ENCODE measurements at places on chromosomes 5 and 9.

- DNase-seq = no peak
Observed at GRCh38 chr5:125897089-125897488, 526.1 kb upstream of the GRAMD2B start.

GRCh38 chr9:100427366-100428263, 672 bp downstream of the MSANTD3 start:
- DNase-seq = peak; percentile 21

DNA sequence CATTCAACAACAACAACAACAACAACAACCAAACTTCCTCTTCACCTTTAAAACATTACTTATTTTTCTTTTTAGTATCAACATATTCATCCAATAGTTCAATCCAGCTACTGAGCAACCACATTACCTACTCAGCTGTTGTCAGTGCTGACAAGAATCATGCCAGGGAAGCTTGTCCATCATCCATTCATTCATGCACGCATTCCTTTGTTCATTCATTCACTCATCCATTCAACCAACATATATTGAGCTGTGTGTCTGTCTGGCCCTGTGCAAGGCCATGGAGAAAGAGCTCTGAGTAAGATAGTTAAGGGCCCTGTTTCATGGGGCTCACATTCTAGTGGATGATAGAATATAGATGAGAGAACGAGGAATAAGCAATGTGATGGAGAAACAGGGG, 80.2 kb upstream of the TBC1D2 start:
- no peak for DNase-seq

GRCh38 chr5:135317286-135317685, 81.7 kb downstream of the MACROH2A1 start:
- no peak for DNase-seq

DNA sequence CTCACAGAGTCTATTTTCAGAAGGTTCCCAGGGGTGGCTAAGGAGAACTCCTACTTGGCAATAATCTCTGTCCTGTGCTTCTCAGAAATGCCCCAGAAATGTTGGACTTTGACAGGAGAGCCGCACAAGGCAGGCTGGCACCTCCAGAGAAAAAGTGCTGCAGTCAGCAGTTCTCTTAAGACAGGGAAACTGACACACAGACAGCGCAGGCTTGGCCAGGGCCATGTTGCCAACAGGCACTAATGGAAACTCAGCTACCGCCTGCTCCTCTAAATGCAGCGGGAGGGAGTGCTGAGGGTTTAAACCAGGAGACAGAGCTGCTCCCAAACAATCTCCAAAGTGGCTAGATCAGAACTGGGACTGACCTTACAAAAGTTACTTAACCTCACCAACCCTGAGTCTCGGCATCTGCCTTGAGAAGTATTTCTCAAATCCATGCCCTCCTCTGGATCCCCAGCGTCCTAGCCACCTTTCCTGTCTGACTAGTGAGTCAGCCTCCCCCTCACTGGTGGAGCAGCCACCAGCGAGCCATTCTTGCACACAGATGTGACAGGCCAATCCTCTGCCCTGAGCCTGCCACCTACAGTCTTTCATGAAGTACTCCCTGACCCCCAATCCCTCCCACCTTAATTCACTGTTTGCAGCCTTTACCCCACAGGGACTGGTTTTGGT, 186.4 kb downstream of the CDK5RAP2 start:
- DNase-seq = no peak

- DNase-seq = no peak
Observed at GRCh38 chr9:111992523-111992922, 95.9 kb downstream of the UGCG start.

DNA sequence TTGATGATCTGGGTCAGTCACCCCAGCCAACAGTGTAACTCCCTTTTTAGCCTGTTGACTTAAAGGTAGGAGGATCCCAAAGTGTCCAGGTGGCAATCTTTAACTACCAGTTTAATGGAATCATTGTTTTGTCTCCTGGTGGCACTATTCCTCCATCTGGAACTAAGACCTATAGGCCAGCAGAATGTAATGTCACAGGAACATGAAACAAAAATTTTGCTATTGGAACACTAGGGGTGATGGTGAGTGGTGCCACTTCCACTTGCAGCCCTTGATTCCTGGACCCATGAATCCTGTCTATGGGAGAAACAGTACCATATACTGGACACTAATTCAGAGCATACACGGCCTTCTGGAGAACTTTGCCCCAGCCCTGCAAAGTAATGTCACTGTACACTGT, 219.5 kb upstream of the RASA1 start:
- DNase-seq = no peak

- DNase-seq = no peak
Observed at GRCh38 chr5:113053511-113053995, 77.0 kb downstream of the DCP2 start.

- no peak for DNase-seq
Observed at GRCh38 chr9:35293376-35293964, 131.7 kb downstream of the UNC13B start.

GRCh38 chr5:1512541-1513291, 11.0 kb downstream of the LPCAT1 start:
- DNase-seq = no peak

- no peak for DNase-seq
Observed at GRCh38 chr9:114287763-114288192, 35.1 kb upstream of the ORM1 start.

GRCh38 chr9:131051592-131052517, 42.9 kb downstream of the LAMC3 start:
- DNase-seq = no peak

DNA sequence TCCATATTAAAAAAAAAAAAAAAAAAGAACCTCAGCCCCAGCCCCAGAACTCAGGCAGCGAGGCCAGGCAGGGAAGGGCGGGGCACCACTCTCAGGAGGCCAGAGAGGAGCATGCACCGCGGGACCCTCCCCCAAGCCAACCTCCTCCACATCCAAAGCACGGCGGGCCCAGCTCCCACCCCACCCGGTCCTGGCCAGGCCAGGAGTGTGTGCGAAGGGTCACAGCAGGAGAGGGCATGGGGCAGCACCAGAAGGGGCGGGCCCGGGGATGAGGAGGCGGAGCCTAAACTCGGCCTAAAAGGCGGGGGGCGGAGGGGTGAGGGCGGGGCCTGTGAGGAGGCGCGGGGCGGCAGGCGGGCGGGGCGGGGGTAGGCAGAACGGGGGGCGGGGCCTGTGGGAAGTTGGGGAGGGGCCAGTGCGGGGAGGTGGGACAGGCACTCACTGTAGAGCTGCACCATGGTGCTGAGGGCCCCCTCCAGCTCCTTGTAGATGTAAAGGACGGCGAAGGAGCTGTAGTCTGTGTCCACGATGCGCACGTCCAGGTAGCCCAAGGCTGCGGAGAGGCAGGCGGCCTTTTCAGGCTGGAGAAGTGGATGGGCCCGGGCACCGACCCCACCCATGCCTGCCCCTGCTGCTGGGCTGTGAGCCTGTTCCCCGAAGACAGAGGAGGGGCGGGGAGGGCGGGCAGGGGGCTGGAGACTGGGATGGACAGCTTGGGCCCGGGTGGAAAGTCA, 1.2 kb downstream of the LCN15 start:
- DNase-seq = peak; percentile 77

DNA sequence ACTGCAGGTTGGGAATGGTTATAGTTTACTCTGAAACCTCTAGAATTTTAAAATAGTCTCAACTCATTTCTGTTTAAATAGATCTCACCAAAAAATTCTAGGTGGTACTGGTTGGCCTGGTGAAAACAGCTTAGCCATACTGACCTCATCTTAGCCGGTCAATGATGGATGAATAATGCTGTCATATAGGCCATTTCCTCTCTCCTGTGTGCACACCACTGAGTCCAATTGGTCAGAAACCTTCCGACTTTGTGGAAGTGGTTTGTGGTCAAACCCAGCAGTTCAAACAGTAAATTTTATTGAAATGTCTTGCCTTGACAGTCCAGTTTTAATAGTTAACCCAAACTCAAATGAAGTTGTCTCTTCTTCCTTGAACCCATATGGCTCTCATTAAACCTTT, 98.6 kb downstream of the GIN1 start:
- no peak for DNase-seq

DNA sequence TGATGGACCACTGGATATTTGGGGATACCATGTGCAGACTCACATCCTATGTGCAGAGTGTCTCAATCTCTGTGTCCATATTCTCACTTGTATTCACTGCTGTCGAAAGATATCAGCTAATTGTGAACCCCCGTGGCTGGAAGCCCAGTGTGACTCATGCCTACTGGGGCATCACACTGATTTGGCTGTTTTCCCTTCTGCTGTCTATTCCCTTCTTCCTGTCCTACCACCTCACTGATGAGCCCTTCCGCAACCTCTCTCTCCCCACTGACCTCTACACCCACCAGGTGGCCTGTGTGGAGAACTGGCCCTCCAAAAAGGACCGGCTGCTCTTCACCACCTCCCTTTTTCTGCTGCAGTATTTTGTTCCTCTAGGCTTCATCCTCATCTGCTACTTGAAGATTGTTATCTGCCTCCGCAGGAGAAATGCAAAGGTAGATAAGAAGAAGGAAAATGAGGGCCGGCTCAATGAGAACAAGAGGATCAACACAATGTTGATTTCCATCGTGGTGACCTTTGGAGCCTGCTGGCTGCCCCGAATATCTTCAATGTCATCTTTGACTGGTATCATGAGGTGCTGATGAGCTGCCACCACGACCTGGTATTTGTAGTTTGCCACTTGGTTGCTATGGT, 54.5 kb upstream of the HNRNPA0 start:
- DNase-seq = no peak

GRCh38 chr5:147065071-147065470, 169.8 kb upstream of the STK32A start:
- no peak for DNase-seq

GRCh38 chr5:69504036-69504435, 11.4 kb downstream of the OCLN start:
- DNase-seq = no peak
